SK-MEL-5 (cell line): ENCODE measurements at places on chromosomes 16 and 17. TPM values are rescaled to one million over a fixed set of nuclear protein-coding genes. Genes with fewer than 3 reads are reported as not detected.

DNA sequence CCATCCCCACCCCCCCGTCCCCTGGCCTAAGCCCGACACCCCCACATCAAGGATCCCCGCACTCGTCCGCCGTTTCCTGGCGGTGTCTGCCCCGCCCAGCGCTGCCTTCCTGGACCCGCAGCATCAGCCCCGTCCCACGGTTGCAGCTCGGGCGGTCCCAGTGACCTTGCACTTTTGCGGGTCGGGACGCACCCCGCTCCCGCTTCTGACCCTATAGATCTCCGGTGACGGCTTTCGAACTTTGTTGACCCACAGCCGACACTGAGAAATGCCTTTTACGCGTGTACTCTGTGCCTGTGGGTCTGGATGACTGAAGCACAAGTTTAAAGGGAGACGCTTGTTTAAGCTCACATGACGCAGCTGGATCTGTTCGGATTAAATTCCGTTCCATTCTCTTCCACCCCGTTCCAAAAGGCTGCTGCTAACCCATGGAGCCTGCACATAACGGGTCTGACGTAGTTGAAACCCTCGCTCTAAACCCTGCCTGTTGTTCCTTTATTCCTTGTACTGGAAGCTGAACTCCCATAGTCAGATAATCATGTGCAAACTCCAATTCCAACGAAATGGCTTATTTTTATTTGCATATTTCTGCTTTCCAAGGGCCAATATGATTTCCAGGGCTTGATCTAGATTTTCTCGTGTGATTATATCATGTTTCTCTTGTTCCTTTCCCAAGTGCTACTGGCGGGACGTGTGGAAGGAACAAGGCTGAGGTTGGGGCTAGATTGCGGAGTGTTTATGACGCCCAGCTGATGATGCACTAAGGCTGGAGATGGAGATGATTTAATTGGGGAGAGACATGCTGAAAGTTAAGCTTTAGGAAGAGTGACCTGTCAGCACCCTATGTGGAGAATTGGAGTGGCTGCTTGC, 834 bp downstream of the FLYWCH1 start:
- peak; percentile 52 for DNase-seq

DNA sequence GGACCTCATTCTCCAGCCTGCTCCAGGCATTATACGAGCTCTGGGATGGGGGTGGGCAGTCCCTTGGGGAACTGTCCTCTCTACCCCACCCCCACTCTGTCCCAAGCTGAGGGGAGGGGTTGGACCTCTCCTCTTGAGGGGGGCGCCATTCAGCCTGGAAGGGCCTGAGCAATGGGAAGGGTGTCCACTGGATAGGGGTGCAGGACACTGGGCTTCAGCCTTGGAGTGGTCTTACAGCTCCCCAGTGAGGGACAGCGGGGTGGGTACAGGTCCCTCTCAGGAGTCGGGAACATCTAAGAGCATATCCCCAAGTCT, 9.5 kb upstream of the CBX8 start:
- no peak for DNase-seq

- DNase-seq = peak; percentile 64
These were observed 919.1 kb upstream of the EEF2KMT start for GRCh38 chr16:6016530-6017184.

- DNase-seq = no peak
These were observed 16.6 kb downstream of the COPS3 start for GRCh38 chr17:17264430-17264829.

- DNase-seq = no peak
These were observed 11.7 kb downstream of the NDUFAB1 start for GRCh38 chr16:23584186-23585076.

GRCh38 chr16:22206842-22207714, 1.0 kb downstream of the EEF2K start:
- DNase-seq = no peak

- DNase-seq = no peak
These were observed 11.9 kb downstream of the CEP131 start for GRCh38 chr17:81210868-81211267.

DNA sequence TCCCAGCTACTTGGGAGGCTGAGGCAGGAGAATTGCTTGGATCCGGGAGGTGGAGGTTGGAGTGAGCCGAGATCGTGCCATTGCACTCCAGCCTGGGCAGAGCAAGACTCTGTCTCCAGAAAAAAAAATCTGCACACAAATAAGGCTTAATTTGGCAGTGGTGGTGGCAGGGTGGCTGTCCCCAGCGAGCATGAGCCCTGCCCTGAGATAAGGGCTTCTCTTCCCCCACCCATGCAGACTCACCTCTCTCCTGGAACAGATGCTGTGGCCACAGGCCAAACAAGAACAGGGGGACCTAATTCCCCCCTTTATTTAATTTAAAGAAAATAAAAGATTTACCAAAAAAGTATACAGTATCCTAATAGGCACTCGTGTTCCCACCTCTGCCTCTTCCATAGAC, 157.2 kb downstream of the RAB11FIP4 start:
- DNase-seq = no peak

DNA sequence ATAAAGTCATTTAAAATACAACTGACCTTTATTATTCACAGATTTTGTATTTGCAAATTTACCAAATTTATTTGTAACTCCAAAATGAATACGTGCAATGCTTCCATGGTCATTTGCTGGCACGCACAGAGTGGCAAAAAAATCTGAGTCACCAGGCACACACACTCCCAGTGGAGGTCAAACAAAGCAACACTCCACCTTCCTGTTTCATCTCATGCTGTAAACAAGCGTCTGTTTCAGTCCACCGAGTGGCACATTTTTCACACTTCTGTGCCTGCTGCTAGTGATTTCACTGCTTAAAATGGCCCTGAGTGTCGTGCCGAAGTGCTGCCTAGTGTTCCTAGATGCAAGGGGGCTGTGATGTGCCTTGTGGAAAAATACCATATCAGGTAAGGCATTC, 17.8 kb upstream of the ITGAE start:
- DNase-seq = no peak

The SEZ6L2 gene
- total RNA-seq = 8.7 and 10.3 TPM in 2 replicates

The MYH1 gene
- total RNA-seq = not detected in 2 replicates

The NEURL4 gene
- 13.6 and 19.4 TPM in 2 replicates for total RNA-seq
